ENCODE measurements at places on chromosomes 12 and 14.

DNA sequence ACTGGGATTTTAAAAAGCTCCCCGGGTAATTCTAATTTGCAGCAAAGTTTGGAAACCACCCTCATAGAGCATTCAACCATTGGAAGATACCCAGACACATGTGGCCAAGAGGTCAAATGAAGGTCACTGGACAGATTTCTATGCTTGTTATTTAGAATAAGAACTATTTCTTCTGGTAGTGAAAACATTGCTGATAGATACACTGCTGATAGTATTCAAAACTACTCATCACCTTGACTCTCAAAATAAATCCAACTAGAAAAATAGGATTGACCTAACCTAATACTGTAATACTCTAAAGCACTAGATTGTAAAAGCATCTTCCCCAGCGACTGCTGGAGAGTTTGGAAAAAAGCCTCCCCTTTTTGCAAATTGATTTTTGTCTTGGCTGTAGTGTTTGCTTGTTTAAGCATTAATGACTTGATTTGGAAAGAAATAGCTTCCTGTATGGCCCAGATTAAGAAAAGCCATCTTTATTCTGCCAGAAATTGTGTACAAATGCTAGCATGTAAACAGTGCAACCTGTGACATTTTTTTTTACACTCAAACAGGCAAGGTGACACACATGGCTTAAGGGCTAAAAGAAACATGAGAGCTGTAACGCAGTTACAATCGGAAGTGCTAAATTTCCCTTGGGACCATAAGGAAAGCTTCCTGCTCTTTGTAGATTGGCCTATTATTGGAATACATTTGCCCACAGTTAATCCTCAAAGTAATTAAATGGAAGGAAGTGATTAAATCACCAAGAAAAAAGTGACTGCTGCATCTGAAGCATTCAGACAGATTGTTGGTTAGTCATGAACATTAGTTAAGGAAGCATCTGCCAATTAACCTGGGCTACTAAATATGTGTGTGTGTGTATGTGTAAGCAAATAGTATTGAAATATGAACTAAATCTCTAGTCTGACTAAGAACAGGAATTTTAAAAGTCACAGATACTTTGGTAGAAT lies 356.5 kb upstream of the ATP2B1 start:
- no peak for DNase-seq

GRCh38 chr14:38989922-38990546 lies 113.0 kb downstream of the SEC23A start:
- DNase-seq: no peak

DNA sequence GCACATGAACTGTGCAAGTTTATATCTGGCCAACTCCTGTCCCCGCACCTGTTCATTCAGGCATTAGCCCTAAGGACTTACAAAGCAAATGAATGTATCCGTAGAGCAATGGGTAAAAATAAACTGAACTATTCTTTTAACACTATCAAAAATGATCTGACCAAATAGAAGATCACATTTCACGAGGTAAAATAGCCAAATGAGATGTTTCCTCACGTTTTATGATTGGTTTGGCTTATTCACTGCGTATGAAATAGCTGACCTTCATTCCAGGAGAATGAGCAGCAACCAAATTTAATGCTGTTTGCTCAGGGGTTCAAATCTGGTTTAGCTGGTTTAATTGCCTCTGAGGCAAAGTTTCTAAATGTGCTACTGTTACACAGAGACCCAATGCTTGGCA lies 216.0 kb upstream of the EEA1 start:
- no peak for DNase-seq

GRCh38 chr12:13088496-13088895 lies 15.0 kb downstream of the GSG1 start:
- DNase-seq: peak; percentile 55

DNA sequence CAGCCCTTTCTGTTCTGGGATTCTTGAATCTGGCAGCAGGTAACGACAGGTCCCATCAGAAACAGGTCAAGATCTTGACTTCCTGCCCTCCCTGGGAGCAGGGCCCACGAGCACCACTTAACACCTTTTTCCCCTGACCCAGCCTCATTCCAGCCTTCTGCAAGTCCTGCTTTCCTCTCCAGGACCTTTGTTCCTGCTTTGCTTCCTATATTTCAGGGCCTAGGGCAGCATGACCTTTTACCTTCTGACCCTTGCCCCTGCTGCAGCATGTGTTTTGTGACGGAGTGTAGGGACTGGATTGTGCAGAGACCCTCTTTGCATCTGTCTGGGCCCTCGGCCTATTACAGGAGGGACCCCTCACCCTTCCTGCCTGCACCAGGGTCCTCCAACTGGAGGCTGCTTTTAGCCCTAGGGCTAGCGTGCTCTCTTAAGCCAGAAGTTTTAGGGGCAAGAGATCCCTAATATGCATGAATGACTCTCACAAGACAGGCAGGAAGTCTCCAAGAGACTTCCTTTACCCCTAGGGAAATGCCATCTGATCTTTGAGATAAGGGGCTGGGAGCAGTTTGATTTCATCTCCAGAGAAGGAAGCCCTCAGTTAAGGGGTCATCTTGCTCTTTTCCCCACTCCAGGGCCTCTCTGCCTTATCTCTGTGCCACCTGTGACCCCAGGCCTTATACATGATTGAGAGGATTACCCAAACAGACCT lies 209.4 kb upstream of the BCL2L14 start:
- DNase-seq: no peak
